ENCODE measurements at places on chromosomes 5 and 9.

DNA sequence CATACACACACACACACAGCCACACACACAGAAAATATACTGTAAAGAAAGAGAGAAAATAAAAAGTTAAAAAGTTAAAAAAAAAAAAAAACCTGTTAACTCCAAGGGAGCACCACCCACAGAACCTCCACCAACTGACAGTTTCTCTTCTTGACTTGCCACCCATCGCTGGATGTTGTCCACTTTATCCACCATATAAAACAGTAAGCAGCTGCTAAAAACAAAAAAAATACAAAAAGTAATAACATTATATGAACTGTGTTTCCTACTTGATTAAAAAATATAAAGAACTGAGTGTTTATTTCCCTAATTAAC lies 1.2 kb downstream of the PURA start:
- no peak for DNase-seq

- DNase-seq = no peak
Observed at GRCh38 chr5:103546858-103547257, 15.7 kb downstream of the NUDT12 start.

- no peak for DNase-seq
Observed at GRCh38 chr5:88665750-88666215, 217.2 kb downstream of the MEF2C start.

DNA sequence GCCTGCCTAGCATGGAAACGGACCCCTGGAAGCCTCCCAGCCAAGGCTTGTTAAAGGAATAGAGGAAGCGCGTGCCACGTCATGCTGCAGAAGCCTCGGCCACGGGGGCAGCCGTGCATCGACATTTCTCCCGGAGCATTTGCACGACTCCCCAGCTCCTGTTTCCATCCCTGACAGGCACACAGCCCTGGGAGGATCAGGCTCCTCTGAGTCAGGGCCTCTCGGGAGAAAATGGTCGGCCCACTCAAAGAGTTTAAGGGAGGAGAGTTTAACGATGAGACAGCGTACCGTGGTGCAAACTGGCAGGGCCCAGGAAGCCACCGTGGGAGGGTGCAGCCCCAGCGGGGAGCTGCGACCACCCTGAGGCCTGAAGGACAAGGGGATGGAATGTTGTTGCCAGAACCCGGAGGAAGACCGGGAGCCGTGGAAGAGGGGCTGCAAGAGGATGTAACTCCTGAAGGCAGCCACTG lies 213.6 kb downstream of the PAX5 start:
- DNase-seq = no peak

DNA sequence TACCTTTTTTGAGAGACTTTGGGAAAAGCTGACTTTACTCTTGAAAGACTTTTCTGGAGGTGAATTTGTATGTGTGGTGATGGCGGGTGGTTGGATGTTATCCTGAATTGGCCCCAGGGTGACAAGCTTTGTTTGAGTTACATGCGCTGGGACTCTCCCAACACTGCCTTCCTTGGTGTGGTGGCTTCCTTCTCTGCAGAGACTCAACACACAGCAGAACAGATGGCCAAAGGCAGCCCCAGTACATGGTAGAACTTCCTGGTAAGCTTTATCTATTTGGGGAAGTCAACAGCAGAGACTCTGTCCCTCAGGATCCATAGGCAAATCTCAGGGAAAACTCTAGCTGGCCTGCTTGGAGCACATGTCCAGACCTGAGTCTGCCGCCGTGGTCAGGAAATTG lies 18.1 kb downstream of the C1QTNF2 start:
- DNase-seq = no peak

DNA sequence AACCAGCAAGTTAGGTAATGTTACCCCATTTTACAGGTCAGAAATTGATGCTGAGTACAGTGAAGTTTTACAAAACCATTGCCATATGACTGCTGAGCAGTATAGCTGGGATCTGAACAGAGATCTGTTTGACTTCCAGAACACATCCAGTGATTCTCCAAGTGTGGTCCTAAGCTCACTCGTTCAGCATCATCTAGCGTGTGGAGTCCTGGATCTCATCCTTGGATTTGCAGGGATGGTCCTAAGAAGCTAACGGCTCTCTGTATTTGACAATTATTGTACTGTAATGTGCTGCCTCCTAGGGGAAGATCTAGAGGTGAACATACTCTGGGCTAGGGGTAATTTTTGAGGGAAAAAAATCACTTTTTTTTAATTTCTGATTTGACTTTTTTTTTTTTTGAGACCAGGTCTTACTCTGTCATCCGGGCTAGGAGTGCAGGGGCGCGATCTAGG lies 1.4 kb downstream of the SLC26A2 start:
- peak; percentile 19 for DNase-seq

- no peak for DNase-seq
Observed at GRCh38 chr9:120978987-120979386, 52.4 kb upstream of the TRAF1 start.

- no peak for DNase-seq
Observed at GRCh38 chr9:77005216-77005615, 14.2 kb upstream of the FOXB2 start.

DNA sequence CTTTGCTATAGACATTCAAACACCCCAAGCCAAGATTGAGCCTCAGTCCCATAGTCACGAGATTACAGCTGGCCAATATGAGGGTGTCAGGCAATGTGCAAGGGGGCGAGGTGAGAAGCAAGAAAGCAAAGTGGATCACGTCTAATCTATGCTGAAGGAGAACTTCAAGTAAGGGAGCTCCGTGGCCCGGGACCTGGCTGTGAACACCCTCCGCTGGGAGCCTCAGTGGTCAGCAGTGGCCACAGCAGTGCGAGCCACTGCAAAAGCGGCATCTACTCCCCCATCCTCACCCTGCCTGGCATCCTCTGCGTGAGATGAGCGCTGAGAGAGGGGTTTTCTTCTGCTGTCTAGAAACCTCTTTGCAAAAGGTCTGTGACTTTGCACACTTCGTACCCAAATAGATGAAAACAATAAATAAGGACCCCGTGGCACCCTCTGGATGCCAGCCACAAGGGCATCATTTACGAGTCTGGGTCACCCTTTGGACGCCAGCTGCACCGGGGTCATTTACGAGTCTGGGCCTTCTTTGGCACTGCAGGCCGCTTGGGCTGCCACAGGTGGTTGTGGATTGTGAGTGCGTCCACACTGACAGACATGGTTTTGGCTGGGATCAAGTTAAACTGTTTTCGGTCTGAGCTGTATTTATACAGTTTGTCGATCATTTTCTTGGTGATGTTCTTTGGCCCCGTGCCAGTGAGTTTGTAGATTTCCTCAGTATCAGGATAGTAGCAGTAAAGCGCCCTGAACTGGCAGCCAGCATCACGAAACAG lies 96.4 kb downstream of the CAMSAP1 start:
- DNase-seq = no peak

DNA sequence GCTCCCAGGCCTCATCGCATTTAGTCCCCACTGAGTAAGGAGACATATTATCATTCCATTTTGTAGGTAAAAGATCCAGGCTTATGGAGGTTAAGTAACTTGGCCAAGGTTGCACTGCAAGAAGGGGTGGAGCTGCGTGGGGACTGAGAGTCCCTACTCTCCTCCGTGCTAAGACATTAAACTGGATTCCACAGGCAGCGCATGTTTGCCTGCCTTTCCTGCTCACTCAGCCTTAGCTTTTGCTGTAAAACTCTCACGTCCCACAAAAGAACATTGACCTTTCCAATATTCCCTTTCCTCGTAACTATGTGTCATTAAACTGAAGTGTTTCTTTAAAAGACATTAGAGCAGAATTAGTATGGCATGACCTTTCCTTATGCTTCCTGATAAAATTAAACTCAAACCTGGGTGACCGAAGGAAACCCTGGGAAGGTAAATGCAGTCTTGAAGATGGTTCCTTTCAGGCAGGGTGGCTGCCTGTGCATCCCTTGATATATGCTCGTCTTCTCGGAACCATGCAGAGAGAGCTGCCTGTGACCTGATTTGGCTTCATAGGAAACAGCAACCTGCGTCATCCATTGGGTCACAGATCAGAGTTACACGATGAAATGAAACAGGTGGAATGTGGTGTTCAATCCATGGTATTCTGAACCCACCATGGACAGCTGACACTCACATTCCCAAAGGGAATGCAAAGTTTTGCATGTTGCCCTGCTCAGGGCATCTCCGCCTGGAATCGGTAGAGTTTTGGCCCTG lies 85.9 kb downstream of the TMEM252 start:
- DNase-seq = no peak

DNA sequence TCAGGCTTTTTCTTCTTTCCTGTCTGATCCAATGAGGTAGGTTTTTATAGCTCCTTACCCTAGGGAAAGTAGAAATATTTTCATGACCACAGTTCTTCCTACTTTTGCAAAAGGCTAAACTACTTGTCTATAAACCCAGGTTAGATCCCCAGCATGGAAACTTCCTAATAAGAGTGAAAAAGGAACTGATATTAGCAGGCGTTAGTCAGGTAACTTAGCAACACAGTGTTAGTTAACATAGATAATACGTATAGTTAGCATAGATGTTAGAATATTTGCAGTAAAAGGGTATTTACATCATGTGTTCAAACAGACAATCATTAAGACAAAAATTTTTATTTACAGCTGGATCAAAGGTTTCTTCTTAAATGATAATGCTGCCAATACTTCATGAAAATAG lies 162.9 kb upstream of the DAB2 start:
- DNase-seq = no peak

- DNase-seq = no peak
Observed at GRCh38 chr5:83364312-83365299, 106.9 kb upstream of the VCAN start.

DNA sequence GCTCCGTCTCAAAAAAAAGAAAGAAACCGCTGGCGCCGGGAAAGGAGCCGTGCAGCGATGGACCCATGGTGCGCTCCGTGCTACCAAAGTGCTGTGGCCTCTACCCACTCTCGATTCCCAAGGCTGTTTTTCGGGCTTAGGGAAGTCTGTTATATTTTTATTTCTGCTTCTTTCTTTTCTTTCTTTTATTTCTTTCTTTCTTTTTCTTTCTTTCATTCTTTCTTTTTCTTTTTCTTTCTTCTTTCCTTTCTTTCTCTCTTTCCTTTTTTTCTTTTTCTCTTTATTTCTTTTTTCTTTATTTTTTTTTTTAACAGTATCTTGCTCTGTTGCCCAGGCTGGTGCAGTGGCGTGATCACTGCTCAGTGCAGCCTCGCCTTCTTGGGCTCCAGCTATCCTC lies 87.5 kb downstream of the ANXA2R start:
- DNase-seq = no peak

GRCh38 chr9:76441551-76442322 lies 17.2 kb upstream of the GCNT1 start:
- peak; percentile 68 for DNase-seq

GRCh38 chr5:149969181-149969930 lies 8.8 kb downstream of the SLC26A2 start:
- DNase-seq = no peak

GRCh38 chr5:172700365-172701290 lies 59.6 kb downstream of the NEURL1B start:
- no peak for DNase-seq

GRCh38 chr5:59143926-59144333 lies 561.1 kb downstream of the RAB3C start:
- no peak for DNase-seq
